ENCODE measurements at places on chromosomes 12 and 14.

- DNase-seq, result no peak
Measured at GRCh38 chr14:70152704-70153103, 36.0 kb downstream of the SLC8A3 start.

DNA sequence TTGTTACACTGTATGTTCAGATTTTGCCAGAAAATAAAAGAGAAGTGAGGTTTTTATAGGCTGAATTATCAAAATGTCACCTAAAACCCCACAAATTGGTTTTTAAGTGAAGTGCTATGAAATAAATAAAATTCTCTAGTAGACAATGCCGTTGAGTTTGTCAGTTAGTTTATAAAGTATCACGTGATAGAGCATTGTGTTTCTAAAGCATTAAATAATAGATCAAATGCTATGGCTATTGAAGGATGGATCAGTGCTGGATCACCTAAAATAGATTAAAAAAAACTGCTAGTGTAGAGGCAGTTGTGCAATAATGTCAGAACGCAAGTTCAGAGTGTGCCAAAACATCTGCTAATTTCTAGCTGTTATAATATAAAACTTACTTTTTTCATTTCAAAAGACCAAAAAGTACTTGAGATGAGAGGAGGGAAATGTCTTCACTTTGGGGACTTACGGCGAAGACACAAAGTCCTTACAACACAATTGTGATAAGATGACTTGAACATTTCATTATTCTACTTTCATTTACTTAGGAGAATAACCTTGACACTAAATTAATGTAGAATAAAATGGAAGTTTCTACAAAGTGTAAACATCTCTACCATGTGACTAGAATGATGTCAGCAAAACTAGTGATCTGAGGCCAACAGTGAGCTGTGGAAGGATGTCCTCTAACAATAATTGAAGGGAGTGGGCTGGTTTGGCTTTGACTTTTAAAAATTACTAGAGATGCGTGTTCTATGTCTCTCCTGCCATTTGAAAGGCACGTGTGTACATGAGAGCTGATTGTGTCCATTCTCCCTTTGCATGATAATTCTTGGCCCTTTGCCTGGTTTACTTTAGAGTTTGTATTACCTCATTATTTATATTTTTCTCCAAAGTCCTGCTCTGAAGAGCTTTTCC, 154.4 kb upstream of the PDE3A start:
- no peak for DNase-seq

- no peak for DNase-seq
Measured at GRCh38 chr12:15712823-15713660, 76.1 kb downstream of the EPS8 start.

- DNase-seq, result no peak
Measured at GRCh38 chr12:21992823-21993222, 51.6 kb upstream of the ABCC9 start.

DNA sequence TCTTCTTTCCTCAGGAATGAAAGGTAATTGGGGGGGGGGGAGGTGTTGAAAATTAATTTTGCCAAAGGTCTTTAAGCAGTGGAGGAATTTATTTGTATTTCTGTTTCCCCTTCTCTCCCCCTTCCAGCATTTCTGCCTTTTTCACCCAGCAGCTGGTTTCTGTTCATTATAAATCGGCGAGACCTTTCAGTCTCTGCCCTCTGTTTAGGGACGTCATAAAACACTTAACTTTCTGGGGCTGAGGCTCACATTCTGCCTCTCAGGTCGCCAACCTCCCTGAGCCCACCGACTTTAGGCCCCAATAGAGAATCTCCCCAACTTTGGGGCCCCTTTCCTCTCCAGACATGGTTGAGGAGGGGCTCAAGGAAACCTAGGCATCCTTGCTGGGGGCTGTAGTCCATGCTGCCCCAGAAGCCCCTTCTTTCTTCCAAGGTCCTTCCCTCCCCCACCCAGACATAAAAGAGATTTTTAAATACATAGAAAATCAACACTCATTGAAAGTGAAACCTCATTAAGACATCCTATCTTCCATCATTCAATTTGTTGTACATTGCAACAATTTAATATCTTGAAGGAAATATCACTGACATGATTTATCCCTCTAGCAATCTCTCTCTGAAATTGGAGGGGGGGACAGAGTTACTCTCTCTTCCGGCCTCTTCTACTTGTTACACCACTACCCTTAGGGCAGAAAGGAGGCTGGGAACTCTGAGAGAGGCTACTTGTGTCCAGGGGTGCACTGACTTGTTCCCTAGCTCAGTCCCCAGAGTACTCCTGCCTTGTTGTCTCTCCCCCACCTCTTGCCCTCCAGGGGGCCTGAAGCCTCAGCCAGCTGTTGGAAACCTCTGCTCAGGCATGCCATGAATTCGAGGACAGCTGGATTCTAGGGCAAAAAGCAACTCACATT, 2.5 kb upstream of the HOXC6 start:
- no peak for DNase-seq

DNA sequence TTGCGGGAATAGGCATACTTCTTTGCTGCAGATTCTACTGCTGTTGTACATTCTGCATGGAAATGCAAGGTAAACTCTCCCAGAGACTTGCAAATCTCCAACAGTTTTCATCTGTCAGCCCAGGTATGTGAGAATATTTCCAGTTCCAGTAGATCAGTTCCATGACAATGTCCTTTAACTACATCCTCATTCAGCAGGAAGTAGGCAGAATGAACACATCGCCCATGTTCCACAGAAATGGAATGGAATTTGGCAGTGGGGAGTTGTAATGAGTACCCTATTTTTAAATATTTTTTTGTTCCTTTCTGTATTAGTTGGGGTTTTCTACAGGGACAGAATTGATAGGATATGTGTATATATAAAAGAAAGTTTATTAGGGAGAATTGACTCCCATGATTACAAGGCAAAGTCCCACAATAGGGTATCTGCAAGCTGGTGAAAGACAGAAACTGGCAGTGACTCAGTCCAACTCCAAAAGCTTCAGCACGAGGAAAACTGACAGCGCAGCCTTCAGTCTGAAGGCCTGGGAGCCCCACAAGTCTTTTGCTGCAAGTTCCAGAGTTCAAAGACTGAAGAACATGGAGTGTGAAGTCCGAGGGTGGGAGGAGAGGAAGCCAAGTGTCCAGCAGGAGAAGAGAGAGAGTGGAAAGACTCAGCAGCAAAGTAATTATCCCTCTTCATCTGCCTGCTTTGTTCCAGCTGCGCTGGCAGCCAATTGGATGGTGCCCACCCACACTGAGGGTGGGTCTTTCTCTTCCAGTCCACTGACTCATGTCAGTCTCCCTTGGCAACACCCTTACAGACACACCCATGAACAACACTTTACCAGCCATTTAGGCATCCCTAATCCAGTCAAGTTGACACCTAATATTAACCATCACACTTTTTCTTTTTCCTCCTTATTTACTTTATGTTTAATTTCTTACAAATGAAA, 110.4 kb upstream of the SCAF11 start:
- no peak for DNase-seq

- DNase-seq, result no peak
Measured at GRCh38 chr12:104890476-104891096, 67.5 kb downstream of the SLC41A2 start.

DNA sequence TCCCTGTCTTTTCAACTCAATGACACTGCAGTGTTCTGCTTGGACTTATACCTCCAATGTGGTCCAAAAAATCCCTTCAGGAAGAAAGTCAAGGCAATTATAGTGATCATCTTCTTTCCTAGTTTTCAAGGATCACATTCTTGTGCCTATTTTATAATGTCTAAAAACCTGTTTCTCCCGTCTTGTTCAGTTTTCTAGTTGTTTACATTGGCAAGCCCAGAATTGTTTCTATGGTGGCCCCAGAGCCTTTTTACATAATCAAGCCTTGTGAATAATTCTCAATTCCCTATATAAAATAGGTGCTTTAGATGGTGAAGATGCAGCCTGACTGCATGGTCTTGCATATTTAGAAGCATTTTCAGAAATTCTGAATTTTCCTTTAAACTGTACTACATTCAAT, 14.5 kb upstream of the LDHB start:
- no peak for DNase-seq

DNA sequence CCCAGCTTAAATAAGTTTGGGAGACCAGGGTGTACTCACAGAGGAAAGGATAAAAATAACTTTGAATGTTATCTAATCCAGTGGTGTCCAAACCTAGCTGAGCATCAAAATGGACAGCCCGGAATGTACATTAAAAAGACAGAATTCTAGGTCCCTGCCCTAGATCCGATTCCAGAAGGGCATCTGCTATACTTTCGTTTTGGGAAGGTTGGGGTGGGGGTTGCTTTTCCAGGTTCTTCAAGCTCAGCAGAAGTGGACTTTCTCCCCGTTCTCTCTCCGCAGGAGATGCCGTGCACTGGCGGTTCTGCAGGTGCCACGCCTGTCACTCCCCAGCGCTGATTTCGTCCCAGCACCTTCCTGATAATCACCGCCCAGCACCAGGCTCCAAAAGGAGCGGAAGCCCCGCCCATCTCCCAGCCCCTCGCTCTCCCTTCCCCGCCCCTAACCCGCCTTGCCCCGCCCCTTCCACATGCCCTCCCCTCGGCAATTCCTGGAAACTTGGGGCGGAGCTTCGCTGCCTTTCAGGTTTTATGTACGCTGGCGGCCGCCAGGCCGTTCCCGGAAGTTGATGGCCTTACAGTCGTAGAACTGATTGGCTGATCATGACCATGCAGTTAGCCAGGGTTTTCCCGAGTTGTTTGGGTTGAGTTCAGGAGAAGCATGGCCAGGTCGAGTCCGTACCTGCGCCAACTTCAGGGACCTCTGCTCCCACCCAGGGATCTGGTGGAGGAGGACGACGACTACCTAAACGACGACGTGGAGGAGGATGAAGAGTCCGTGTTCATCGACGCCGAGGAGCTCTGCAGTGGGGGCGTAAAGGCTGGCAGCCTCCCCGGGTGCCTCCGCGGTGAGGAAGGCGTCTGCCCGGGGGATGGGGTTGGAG, at the start of gene HELB:
Gene HELB (plus strand): TSS at position 550 of the 883 bp plus-strand sequence. CDS start 111 bp downstream, at position 661.
- peak; percentile 98 for DNase-seq

- no peak for DNase-seq
Measured at GRCh38 chr12:44531320-44531971, 344.7 kb downstream of the NELL2 start.

DNA sequence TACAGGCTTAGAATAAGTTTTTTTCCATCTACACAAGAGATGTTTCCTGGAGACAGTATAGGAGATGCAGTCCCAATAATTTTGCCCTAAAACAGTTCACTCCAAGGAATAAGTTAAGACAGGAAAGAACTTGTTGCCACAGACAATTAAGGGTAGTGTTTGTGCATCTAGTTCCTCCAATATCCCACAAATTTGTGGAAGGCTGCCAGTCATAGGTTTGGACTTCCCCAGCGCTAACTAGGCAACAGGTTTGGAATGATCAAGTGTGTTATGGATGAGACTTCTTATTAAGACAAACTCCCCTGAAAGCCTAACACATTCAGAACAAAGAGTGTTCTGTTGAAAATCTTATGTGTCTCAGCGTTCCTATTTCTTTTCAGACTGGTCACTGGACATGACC, 611.0 kb downstream of the CCER1 start:
- DNase-seq, result no peak

GRCh38 chr12:53953831-53954693, 641 bp upstream of the HOXC12 start:
- DNase-seq, result no peak

DNA sequence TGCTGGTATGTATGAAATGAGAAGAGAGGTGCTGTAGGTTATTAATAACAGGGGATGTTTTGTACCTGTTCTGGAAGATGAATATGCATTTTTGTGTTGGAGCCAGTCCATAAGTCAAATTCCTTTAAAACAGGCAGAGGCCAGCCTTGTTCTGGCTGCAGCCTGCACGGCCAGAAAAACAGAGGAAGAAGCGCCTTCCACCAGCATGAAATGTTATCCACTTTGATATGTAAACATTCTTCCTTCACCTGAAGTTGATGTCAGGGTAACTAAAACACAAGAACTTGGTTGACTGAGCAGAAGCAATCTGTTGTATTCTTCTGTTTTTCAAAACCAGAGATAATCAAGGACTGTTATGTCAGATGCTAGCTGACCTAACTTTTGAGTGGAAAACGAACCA, 237.9 kb upstream of the PLEKHG7 start:
- no peak for DNase-seq

DNA sequence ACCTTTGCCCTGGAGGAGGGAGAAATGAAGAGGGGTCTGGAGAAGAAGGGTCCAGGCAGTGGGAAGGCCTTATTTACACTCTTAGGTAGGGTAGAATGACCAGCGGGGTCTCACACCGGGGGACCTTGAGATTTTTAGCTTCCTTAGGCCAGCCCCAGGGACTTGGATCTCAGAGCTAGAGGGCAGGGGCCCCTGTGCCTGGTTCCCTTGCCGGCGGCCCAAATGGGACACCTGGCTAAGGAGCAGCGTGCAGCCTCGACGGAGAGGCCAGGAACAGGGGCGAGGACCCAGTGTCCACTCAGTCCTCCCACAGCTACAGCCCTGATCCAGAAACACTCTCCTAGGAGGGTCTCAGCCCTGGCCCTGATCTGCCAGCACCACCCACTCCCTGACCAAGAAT, 41.8 kb downstream of the DIO3 start:
- DNase-seq, result no peak

DNA sequence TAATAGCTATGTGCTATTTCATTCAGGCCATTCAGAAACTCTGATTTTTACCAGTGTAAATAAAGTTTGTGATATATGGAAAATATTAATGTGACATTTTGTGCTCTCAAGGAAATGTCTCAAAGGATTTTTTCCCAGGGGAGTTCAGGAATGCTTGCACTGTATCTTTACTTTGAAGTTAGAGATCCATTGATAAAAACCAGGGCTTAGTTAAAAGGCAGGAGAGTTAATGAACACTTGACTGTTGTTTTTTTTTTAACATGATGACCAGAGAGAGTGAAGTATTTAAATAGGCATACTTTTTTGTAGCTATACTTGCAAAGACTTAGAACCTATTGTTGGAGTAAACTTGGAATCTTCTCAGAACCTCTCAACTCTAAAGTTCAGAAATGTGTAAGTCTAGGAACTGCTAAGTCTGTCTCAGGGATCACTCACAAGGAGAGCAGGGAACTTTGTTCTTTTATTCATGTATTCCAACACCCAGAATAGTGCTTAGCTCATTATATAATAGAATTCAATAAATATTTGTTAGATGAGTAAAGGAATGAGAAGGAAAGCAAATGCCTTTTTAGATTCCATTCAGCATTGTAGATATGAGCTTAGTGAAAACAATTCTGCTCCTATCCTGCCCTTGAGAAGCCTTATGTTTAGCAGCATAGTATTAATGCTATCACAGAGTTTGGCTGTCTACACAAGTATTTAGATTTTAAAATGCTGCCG, 117.5 kb downstream of the DAAM1 start:
- DNase-seq, result no peak

DNA sequence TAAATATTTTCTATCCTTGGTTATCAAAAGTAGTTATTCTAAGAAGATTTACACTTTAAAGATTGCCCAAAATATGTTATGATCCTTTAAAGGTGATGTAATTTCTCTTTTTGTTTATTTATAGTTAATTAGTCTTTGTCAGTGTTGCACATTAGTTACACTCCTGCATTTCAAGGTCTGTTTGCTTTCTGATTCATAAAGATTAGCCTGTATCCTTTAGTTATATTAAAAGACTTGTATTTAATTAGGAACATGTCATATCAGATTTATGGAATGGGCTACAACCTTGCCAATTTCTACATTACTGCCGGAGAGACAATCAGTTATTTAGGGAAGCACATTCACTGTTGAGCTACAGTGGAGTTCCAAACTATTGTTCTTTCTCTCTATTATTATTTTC, 3.5 kb downstream of the EPYC start:
- no peak for DNase-seq

GRCh38 chr14:104732931-104733681, 9.1 kb downstream of the ADSS1 start:
- DNase-seq, result no peak

- DNase-seq, result no peak
Measured at GRCh38 chr12:121781484-121781997, 11.9 kb downstream of the RHOF start.

GRCh38 chr14:72434856-72435255, 459.0 kb downstream of the DPF3 start:
- DNase-seq, result no peak

GRCh38 chr12:78406213-78406612, 458.4 kb upstream of the SYT1 start:
- DNase-seq, result no peak
